ENCODE measurements at places on chromosomes 1 and 21.

- peaks cover 44% of the 10 kb centered on the region for H3K4me1 ChIP-seq
- H3K36me3 ChIP-seq: peaks cover 35% of the 10 kb centered on the region
- H3K27me3 ChIP-seq: no peaks in the 10 kb centered on the region
- H3K27ac ChIP-seq: no peak overlapping the region
These were observed 4.9 kb downstream of the MOB3C start for GRCh38 chr1:46611691-46612221.

- no peaks in the 10 kb centered on the region for H3K4me1 ChIP-seq
- no peak for DNase-seq
- no peaks in the 10 kb centered on the region for H3K27me3 ChIP-seq
- no peaks in the 10 kb centered on the region for H3K36me3 ChIP-seq
- no peak overlapping the region for H3K27ac ChIP-seq
These were observed 15.4 kb downstream of the L1TD1 start for GRCh38 chr1:62209931-62210595.

GRCh38 chr1:109529881-109530456 lies 9.7 kb upstream of the GPR61 start:
- DNase-seq: no peak
- no peak overlapping the region for H3K27ac ChIP-seq
- no peak overlapping the region for H3K4me3 ChIP-seq
- H3K27me3 ChIP-seq: no peaks in the 10 kb centered on the region
- H3K36me3 ChIP-seq: no peaks in the 10 kb centered on the region

DNA sequence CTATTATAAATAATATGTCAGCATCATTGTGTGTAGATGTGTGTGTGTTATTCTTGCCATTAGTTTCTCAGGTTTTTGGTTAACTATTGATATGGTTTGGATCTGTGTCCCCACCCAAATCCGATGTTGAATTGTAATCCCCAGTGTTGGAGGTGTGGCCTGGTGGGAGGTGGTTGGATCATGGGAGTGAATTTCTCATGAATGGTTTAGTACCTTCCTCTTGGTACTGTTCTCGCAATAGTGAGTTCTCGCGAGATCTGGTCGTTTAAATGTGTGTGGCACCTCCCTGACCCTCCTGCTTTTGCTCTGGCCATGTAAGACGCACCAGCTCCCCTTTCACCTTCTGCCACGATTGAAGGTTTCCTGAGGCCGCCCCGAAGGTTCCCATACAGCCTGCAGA lies 9.6 kb upstream of the POFUT2 start:
- H3K36me3 ChIP-seq: no peaks in the 10 kb centered on the region
- H3K27ac ChIP-seq: no peak overlapping the region
- no peak for DNase-seq
- peaks cover 8% of the 10 kb centered on the region for H3K4me1 ChIP-seq
- H3K27me3 ChIP-seq: peaks cover 4% of the 10 kb centered on the region

DNA sequence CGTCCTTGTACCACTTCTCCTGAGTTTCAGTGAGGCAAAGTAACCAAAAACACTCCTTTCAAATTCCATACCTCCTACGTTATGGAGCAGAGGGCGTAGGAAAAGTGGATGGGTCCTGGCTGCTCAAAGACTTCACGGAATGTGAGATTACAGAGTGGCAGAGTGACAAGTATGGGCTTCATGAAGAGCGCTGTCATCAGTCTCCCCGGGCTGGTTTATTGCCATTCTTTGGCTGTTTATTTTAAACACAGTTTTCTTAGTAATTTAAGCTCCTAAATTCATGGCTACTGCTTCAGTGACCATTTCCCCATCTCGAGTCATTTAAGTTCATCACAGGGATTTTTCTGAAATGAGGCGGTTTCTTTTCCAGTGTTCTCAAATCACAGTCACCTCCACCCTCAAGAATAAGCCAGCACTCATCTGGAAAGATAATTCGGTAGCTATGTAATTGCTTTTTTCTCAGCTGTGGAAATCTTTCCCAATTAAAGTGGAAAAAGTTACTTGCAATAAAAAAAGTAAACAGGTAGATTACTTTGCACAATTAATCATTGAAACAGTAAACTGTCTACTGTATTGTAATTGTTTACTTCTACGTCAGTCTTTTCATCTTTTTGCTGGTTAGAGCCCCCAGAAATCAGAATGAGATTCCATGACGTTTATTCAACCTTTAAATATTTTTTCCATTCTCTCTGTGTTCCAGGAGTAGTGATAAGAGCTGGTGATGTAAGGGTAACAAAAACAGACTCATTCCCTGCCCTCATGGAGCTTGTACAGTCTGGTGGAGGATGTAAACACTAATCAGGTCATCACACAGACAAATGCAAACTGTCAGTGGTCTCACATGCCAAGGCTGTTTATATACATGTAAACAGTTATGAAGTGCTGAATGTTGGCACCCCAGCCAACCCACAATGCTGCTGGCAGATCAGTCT lies 3.0 kb upstream of the SMYD2 start:
- peaks cover 20% of the 10 kb centered on the region for H3K4me1 ChIP-seq
- no peak for DNase-seq
- no peaks in the 10 kb centered on the region for H3K27me3 ChIP-seq
- no peak overlapping the region for H3K4me3 ChIP-seq

DNA sequence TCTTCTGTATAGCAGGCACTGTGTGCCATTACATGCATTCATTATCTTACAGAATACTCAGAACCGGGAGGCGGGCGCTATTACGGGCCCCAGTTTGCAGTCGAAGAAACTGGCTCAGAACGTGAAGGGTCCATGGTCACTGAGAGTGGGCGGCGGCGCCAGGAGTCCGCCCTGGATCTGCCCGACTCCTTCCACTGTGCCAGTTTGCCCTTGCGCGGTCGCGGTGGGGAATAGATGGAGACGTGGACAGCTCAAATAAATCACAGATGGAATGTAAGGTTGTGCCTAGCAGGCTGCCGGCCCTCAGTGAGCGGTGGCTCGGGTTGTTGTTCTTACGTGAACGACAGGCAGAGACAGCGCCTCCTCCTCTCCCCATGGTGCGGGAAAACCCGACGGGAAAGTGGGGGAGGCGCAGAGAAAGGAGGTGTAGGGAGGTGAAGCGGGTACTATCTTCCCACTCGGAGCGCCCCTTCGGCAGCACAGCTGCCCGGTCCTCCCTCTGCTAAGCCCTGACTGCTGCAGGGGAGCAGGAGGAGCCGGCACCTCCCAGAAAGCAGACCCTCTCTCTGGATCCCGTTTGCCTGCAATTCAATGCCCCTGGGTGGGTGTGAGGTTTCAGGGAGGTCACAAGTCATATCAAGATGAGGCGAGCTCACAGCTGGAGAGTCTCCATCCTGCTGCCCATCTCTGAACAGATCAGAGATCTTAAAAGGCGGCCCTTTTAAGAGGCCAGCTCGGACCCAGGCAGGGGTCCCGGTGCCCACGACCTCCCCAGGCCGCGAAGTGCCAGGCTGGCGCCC lies 1.1 kb downstream of the COL9A2 start:
- peak overlapping the region; percentile 85 for H3K4me3 ChIP-seq
- peaks cover 53% of the 10 kb centered on the region for H3K4me1 ChIP-seq
- peak overlapping the region; percentile 51 for H3K27ac ChIP-seq
- peak; percentile 46 for DNase-seq

- H3K4me1 ChIP-seq: peaks cover 7% of the 10 kb centered on the region
- DNase-seq: no peak
- H3K4me3 ChIP-seq: no peak overlapping the region
- H3K36me3 ChIP-seq: no peaks in the 10 kb centered on the region
- H3K27ac ChIP-seq: no peak overlapping the region
These were observed 41.4 kb downstream of the ACOT7 start for GRCh38 chr1:6352138-6352563.

DNA sequence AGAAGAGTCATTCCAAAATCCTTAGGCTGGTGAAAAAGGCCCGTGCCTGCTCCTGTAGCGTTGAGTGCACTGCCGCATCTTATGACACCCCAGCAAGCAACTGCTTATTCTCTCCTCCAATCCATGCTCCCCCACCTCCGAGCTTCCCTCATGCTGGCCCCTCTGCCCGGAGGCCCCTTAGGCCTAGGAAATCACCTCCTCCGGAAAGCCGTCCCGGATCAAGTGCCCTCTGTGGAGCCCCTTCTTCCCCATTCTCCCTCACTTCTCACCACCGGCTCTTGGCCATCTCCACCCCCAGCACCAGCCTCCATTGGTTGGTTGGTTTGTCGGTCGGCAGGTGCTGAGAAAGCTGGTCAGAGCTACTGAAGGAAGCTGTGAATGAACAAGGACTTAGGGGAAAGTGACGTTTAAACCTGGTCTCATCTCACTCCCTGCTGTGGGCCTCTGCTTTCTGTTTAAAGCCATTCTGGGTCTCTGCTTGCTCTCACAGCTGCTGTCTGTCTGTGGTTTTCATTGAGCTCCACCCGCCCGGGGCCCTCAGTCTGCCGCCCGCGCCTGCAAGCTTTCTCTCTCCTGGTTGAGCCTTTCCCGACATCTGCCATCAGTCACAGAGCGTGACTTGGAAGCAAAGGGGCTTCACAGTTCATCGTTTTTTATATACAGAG lies 122.2 kb downstream of the KCNN3 start:
- peaks cover 52% of the 10 kb centered on the region for H3K27me3 ChIP-seq
- H3K4me3 ChIP-seq: peak overlapping the region; percentile 29
- H3K4me1 ChIP-seq: peaks cover 11% of the 10 kb centered on the region
- H3K36me3 ChIP-seq: no peaks in the 10 kb centered on the region

DNA sequence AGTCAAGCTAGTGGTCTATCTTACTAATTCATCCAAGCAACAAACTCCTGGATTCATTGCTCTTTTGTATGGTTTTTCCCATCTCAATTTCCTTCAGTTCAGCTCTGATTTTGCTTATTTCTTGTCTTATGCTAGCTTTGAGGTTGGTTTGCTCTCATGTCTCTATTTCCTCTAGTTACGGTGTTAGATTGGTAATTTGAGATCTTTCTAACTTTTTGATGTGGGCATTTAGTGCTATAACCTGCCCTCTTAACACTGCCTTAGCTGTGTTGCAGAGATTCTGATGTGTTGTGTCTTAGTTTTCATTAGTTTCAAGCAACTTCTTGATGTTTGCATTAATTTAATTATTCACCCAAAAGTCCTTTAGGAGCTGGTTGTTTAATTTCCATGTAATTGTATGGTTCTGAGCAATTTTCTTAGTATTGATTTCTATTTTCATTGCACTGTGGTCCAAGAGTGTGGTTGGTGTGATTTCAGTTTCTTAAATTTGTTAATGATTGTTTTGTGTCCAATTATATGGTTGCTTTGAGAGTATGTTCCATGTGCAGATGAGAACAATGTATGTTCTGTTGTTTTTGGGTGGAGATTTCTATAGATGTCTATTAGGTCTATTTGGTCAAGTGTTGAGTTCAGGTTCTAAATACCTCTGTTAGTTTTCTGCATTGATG lies 154.6 kb downstream of the PLPPR5 start:
- no peak overlapping the region for H3K4me3 ChIP-seq
- H3K27me3 ChIP-seq: no peaks in the 10 kb centered on the region
- DNase-seq: no peak
- H3K4me1 ChIP-seq: no peaks in the 10 kb centered on the region

GRCh38 chr1:3420218-3420951 lies 34.1 kb upstream of the ARHGEF16 start:
- H3K4me1 ChIP-seq: no peaks in the 10 kb centered on the region
- H3K4me3 ChIP-seq: no peak overlapping the region
- H3K36me3 ChIP-seq: no peaks in the 10 kb centered on the region
- DNase-seq: no peak
- no peak overlapping the region for H3K27ac ChIP-seq
- H3K27me3 ChIP-seq: peaks cover 9% of the 10 kb centered on the region

- H3K27ac ChIP-seq: no peak overlapping the region
- no peak overlapping the region for H3K4me3 ChIP-seq
- DNase-seq: no peak
These were observed 80.6 kb downstream of the WLS start for GRCh38 chr1:68151690-68152089.

GRCh38 chr1:219088778-219089557 lies 84.7 kb upstream of the LYPLAL1 start:
- H3K4me3 ChIP-seq: peak overlapping the region; percentile 16
- no peaks in the 10 kb centered on the region for H3K27me3 ChIP-seq

GRCh38 chr1:86648255-86648654 lies 56.1 kb upstream of the SH3GLB1 start:
- H3K27ac ChIP-seq: no peak overlapping the region
- peaks cover 10% of the 10 kb centered on the region for H3K4me1 ChIP-seq
- H3K27me3 ChIP-seq: no peaks in the 10 kb centered on the region

GRCh38 chr1:37424523-37424922 lies 49.9 kb upstream of the ZC3H12A start:
- no peaks in the 10 kb centered on the region for H3K36me3 ChIP-seq
- H3K4me3 ChIP-seq: no peak overlapping the region
- H3K27me3 ChIP-seq: peaks cover 15% of the 10 kb centered on the region
- no peaks in the 10 kb centered on the region for H3K4me1 ChIP-seq
- DNase-seq: no peak
- H3K27ac ChIP-seq: no peak overlapping the region

DNA sequence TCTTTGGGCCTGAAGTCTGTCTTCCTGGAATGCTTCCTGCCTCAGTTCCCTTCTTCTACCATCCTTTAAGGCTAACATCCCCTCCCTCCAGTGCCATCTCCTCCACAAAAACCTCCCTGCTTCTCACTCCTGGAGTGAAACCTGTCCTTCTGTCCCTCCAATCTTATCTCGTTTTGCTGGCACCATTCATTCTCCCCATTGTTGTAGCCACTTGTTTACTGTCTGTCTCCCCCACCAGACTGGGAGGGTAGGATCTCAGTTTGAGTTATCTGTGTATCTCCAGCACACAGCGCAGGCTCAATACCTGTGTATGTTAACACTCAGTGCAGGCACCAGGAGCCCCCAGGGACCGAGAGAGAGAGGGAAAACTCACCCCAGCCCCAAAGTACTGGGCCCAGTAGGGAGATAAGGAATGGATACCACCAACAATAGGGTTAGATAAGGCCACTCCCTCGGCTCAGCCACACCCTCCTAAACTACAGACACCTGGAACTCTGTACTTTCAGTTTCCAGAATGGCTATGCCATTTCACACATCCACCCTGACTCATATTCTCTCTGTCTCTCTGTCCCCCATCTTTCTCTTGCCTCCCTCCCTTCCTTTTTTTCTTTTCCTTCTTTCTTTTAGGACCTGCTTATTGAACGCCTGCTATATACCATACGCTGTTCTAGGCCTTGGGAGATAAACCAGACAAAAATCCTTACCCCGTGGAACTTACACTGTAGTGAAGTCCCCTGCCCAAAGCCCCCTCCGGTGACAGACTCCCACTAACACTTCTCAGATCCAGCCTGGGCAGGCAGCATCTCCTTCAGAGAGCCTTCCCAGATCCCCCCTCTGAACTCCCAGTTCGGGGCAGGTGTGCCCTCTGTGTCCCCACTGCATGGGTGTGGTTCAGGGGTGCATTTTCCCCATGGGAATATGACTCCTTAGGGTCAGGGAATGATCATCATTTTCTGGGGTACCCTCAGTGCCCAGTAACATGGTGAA lies 3.3 kb upstream of the SSBP3 start:
- H3K4me1 ChIP-seq: peaks cover 35% of the 10 kb centered on the region
- DNase-seq: no peak
- peak overlapping the region; percentile 54 for H3K27ac ChIP-seq
- no peaks in the 10 kb centered on the region for H3K36me3 ChIP-seq
- peaks cover 8% of the 10 kb centered on the region for H3K27me3 ChIP-seq
- H3K4me3 ChIP-seq: peak overlapping the region; percentile 33

Data from activated B cell treated with CpG ODN at 0.5 μM for 24 hours (primary cell).